ENCODE measurements at places on chromosomes 13 and 19. TPM values are rescaled to one million over a fixed set of nuclear protein-coding genes. Genes with fewer than 3 reads are reported as not detected.

The TEX101 gene
- total RNA-seq, result not detected

The ZNF442 gene
- total RNA-seq, result 3.5 TPM

The CD177 gene
- total RNA-seq, result 0.17 TPM

The HIPK4 gene
- not detected for total RNA-seq

The OR4F17 gene
- not detected for total RNA-seq

The ZNF175 gene
- 8.7 TPM for total RNA-seq

The ZNF90 gene
- 3.5 TPM for total RNA-seq

The SBK3 gene
- total RNA-seq, result not detected

The TNFSF13B gene
- total RNA-seq, result 5.2 TPM

The MATK gene
- 0.15 TPM for total RNA-seq

The CD22 gene
- not detected for total RNA-seq

The CCL25 gene
- not detected for total RNA-seq

The FFAR1 gene
- not detected for total RNA-seq

The SHKBP1 gene
- 63.8 TPM for total RNA-seq

The NAT14 gene
- 20.8 TPM for total RNA-seq

The ZNF723 gene
- total RNA-seq, result not detected

The DACT3 gene
- total RNA-seq, result 15.5 TPM

The CEBPG gene
- total RNA-seq, result 19.5 TPM

The ZNF223 gene
- total RNA-seq, result 6.3 TPM

The FGF9 gene
- not detected for total RNA-seq

The ERICH6B gene
- total RNA-seq, result not detected

The GPR12 gene
- not detected for total RNA-seq

The NLRP5 gene
- not detected for total RNA-seq

The SH3GL1 gene
- total RNA-seq, result 51.3 TPM

The ZNF813 gene
- 3.5 TPM for total RNA-seq

The CLEC11A gene
- total RNA-seq, result 64.9 TPM

The GRK1 gene
- total RNA-seq, result 0.15 TPM

The CC2D1A gene
- 11.8 TPM for total RNA-seq

The RNF113B gene
- total RNA-seq, result not detected

The DHDH gene
- not detected for total RNA-seq

The ZNF888 gene
- 2.6 TPM for total RNA-seq

The PRSS57 gene
- 0.17 TPM for total RNA-seq

The APC2 gene
- 0.83 TPM for total RNA-seq

The TSHZ3 gene
- total RNA-seq, result 15.5 TPM

The CEACAM8 gene
- not detected for total RNA-seq

The CDC42EP5 gene
- total RNA-seq, result 51.9 TPM

The SRRM5 gene
- 0.17 TPM for total RNA-seq

All from smooth muscle cell of trachea (primary cell).